Right ventricle myocardium inferior (tissue), 1 donor: ENCODE measurements at places on chromosomes 1 and 21.

DNA sequence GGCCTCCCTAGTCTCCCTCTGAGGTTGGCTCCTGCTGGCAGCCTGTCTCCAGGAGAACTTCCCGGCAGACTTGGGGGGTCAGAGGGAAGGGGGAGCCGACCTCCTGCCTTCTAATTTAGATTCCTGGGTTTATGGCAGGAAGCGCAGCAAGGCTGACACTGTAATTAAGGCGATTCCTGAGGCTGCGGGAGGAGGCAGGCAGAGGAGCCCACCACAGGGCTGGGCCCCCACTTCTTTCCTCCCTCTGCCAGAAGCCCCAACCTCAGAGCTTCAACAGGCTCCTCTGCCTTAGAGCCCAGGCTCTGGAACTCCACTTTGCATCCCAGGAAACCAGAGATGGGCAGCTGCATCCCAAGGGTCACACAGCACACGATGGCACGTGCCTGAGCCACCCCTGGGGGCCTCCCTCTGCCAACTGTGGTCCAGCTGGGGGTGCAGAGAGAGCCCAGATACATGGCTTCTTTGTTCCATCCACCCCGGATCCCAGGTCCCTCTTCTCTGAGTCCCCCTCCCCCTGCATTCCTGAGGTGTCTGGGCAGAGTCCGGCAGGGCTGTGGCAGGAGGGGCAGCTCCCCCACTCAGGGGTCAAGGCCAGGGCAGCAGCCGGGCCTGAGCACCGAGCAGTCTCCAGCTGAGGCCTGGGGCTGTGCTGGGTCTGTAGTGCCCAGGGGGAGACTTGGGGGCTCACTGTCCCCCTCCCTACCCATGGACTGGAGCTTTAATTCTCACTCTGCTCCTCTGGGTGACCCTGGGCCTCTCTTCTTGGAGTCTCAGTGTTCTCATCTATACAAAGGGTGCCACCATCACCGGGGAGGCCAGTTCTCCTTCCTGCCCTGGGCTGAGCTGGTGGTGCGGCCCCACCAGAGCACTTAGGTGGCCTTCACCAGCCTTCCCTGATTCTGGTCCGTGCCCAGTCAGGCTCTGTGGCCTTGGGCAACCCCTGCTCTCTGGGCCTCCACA is 39.4 kb upstream of the FAM131C start:
- no peak for DNase-seq

DNA sequence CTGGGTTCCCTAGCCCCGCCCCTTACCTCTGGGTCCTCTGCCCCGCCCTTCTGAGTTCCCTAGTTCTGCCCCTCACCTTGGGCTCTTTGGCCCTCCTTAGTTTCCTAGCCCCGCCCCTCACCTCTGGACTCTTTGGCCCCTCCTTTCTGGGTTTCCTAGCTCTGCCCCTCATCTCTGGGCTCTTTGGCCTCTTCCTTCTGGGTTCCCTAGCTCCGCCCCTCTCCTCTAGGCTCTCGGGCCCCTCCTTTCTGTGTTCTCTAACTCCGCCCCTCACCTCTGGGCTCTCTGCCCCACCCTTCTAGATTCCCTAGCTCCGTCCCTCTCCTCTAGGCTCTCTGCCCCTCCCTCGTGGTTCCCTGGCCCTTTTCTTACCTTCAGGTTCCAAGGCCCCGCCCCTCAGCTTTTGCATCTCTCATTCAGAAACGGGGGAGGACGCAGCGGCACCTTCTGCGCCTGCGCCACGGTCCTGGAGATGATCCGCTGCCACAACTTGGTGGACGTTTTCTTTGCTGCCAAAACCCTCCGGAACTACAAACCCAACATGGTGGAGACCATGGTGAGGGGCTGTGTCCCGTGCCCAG is 88.5 kb downstream of the PTPRU start:
- no peak for DNase-seq

DNA sequence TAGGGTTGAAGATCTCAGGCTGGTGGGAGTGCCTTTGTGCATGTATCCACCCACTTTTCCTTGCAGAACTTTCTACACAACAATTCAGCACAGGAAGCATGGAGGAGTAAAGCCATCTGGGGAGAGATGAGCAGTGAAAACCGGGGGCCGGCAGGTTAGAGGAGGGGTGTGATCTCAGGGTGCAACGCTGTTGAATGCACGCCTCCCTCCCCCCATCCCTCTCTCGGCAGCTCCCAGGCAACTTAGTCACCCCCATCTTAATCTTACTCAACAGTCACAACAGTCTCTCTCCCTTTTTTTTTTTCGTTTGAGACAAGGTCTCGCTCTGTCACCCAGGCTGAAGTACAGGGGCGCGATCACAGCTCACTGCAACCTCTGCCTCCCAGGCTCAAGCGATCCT is 16.6 kb upstream of the ABCG1 start:
- DNase-seq: no peak

DNA sequence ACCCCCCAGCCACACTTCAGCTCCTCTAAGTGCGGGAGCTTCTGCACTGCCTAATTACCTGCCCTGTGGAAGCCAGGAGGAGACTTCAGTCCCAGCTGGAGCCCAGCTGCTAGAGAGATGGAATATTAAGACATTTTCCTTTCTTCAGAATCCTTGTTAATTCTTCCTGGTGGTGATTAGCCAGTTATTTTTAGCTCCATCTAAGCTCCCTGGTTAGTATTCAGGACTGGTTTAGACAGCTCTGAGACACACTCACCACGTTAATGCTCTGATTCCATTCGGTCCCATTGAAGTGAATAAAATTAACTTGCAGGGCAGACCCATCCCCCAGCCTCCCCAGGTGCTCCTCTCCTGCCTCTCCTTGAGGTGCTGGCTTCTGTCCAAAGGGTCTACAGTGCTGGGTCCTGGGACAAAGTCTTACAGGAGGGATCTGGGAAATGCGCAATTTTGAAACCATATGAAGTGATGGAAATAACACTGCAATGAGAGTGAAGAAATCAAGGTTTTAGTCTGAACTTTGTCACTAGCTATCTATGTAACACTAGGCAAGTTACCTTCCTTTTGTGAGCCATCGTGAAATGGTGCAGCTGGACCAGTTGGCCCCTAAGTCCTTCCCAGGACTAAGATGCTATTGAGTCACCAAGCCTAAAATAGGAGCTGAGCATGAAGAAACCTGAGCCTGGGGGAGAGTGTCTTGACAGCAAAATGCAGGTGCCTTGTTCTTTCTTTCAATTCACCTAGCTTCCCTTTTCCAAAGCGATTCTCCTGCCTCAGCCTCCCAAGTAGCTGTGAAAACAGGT is 117.4 kb upstream of the ATP1A1 start:
- DNase-seq: no peak

DNA sequence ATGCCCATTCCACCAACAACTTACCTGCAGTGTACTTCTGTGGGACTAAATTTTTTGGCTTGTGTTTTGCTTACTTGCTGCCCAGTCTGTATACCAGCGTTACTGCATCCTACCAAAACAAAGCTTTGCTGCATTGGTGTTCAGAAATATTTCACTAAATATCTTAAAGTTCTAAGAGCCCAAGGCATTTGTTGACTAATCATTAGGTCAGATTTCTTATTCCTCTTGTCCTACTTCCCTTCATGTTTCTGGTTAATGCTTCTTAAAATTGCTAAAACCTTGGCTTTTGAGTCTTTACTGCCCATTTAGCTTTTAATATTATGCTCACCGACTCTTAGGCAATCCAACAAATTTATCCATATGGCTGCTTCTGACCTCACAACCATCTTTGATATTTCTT is 161.8 kb downstream of the DPYD start:
- no peak for DNase-seq

- no peak for DNase-seq
Observed at GRCh38 chr21:31161157-31161556, 122.9 kb upstream of the KRTAP19-8 start.

- DNase-seq: no peak
Observed at GRCh38 chr21:28294051-28294450, 698.6 kb downstream of the LTN1 start.

DNA sequence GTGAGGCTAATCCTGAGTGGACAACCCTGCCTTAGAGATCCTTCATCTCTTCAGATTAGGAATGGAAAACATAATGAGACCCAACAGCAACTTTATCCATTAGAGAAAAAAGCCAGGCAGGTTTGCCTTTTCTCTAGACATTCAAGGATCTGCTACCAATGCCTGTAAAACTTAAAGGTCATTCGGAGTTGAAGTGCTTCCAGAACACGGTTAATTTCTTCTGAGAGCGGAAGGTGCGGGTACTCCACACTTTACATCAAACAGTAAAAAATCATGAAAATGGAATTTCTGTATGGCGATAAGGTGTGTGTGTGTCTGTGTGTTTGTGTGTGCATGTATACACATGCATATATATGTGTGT is 65.2 kb upstream of the PRKACB start:
- DNase-seq: no peak

GRCh38 chr1:162757476-162757875 is 33.0 kb upstream of the HSD17B7 start:
- DNase-seq: no peak

DNA sequence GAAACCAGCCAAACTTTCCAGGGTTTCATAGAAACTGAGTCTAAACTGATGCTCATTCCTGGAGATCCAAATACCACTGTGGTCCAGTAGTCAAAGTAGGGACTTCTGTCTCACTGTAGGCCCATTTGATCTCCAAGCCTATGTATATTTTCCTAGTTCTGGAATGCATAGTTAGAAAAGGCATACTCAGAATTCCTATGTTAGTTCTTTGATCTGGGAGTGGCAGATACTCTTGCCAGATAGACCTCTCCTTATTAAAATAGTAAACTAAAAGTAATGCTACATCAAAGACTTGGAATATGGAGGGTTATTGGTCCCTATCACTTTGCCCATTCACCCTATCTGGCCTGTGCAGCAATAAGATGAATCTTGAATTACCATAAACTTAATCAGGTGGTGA is 10.4 kb upstream of the SGIP1 start:
- no peak for DNase-seq

DNA sequence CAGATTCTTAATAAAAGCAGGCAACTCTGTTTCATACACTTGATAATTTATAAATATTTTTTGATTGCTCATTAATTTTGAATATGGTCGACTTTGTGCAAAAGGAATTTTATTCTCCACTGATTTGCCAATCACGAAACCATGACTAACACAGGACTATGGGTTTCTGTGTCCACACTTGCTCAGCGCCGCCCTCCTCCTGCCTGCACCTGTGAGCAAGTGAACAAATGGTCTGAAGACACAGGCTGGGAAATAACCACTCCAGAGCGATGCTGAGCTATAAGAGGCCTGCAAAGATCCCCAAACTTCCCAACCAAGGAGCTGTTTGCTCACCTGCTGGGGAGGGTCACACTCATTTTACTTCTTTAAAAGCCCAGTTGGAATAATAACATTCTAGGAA is 19.6 kb downstream of the ABCB10 start:
- no peak for DNase-seq

DNA sequence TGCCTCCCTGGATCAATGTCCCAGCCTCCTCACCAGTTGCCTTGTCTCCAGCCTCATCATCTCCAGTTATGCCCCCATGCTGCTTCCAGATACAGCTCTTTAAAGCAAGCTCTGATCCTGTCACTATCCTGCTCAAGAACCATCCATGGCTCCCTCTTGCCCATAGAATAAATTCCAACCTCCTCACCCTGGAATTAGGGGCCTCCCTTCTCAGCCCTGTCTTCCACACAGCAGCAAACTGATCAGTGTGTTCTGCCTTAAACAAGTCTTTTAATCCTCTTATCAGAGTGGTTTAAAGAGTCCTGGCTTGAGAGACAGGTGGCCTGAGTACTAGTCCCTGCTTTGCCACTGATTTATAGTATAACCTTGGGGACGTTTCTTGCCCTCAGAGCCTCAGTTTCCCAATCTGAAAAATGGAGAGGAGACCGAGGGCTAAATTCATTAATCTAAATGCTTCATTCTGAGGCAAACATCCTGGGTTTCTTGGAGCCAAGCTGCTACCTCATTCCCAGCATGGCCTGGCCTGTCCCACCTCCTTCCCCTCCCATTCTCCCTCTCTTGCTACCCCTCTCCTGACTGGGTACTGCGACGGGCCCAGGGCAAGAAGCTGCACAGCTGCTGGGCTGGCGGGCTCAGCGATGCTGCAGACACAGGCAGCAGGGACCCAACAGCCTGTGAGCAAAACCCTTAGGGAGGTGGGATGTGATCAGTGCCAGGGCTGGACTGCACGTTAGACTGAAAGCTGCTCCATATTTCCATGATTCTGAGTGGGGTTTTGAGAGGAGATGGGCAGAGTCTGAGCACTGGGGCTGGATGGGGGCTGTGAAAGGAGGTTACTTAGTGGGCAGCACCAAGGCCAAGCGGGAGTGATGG is 221.4 kb downstream of the PTPRU start:
- DNase-seq: peak; percentile 47

DNA sequence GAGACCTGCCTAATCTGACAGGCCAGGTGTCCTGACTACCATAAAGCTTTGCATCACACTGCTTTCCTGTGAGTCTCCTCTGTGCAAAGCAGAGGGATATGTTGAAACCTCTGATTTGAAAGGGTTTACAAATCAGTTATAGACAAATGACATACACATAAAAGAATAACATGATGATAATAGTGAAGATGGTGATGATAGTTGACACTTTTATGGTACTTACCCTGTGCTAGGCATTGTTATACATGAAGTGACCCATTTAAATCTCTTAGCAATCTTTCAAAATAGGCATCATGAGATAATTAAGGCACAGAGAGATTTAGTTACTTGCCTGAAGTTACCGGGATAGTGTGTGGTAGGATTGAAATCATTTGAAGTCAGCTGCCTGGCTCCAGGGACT is 34.1 kb upstream of the PKN2 start:
- no peak for DNase-seq

GRCh38 chr1:2018217-2019171 is 651 bp upstream of the GABRD start:
- DNase-seq: peak; percentile 56

DNA sequence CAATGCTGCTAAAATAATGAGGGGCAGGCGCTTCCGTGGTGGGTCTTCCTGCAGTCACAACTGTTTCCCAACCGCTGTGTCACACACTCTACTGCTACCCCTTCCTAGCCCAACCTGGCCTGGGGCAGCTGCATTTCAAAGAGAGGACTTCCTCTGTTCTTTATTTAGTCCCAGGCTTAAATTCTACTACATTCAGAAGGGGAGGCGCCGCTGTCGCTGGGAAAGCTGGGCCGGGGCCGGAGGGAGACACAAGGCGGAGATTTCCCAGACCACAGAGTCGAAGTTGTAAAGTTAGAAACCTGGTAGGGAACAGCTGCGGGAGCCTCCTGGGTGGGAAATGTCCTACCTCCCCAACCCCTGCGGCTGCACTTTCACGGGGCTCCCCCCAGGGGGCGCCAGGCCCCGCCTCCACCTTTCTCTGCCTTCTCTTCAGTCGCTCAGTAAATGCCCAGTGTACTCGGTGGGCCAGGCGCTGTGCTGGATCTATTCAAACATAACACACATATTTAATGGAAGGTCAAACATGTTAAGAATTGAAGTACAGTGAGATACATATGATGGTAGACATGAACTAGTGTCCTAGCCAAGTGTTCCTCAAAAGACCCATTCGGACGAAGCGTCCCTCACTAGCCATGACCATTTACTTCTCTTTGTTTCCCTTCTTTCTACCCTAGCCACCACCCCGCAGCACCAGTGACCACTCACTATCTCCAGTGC is 23.1 kb downstream of the DYRK3 start:
- peak; percentile 78 for DNase-seq

GRCh38 chr1:48526008-48526710 is 54.2 kb upstream of the SPATA6 start:
- DNase-seq: no peak
